ENCODE measurements at places on chromosomes 6 and 20. TPM values are rescaled to one million over a fixed set of nuclear protein-coding genes. Genes with fewer than 3 reads are reported as not detected.

Gene CD109
- polyA plus RNA-seq = 1.1 TPM

DNA sequence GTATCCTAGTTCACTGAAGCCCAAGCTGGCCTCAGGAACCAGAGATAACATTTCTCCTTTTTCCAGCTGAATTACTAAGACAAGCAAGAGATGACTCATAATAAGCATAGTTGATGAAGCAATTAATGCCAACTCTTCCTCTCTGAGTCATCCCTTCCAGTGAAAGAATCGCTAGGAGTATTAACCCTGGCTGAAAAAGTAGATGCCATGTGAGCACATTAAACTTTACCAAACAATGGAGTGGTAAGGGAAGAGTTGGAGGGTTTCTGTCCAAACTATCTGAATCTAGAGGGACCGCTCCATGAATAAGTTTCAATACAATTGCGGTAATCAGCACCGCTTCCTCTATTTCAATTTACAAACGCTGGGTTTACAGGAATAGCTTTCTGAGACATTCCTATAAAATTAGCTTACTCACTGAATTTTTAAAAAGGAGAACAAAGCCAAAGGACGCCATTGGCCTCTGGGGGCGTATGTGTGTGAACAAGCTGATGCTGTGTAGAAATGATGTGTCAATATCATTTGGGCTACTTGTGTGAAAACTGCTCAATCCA lies 48.3 kb downstream of the ATXN1 start:
- peak; percentile 21 for DNase-seq

GRCh38 chr20:63733579-63734081 lies 2.8 kb upstream of the LIME1 start:
- no peak for DNase-seq

- DNase-seq = no peak
These were observed 38.3 kb downstream of the SNX3 start for GRCh38 chr6:108222504-108222903.

Gene HEY2
- 8.5 TPM for polyA plus RNA-seq

DNA sequence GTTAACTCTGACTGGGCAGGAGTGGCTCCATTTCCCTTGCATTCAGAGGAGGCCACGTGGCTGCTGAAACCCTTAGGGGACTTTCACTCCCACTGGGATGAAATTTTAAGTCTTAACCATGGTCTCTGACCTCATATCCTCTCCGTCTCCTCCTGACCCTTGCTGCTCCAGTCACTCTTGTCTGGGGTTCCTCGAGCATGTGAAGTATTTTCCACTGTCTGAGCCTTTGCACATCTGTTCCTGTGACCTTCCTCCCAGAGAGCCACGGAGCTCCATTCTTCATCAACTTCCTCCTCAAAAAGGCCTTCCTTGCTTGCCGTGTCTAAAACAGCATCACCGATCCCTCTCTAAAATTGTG lies 153.0 kb upstream of the UST start:
- no peak for DNase-seq

Gene CLIC5
- polyA plus RNA-seq = 0.12 TPM

GRCh38 chr6:18742406-18742805 lies 355.3 kb downstream of the RNF144B start:
- no peak for DNase-seq

- DNase-seq = no peak
These were observed 76.9 kb downstream of the HFE start for GRCh38 chr6:26164120-26164505.

DNA sequence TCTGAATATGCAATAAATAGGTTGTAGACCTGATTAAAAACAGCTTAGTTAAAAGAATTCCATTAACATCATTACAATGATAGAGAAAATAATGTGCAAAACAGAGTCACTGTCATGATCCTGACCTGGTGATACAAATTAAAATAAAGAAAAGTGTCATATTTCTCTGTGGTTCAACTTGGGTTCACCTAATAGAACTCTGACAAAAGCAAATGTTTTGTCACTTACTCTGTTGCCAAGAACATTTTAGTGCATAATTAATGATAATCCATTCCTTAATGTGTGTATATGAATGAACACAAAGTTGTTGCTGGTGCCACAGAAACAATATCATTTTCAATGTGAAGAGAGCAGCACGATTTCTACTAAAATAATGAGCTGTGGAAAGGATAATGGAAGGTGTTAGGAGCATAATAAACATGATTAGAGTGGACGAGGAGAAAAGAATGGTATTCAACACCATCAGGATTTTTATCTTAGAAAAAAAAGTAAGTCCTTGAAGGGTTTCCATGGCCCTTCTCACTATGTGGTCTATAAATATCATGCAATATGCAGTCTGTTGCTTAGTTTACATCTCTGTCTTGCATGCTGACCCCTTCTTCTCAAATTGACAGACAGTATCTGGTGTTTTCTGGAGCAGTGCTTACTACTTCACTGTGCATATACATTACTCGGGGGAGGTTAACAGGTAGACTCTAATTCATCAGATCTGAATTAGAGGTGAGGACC lies 656.6 kb upstream of the MMS22L start:
- no peak for DNase-seq

Gene ARFGEF3
- polyA plus RNA-seq = 5.8 TPM

- DNase-seq = peak; percentile 35
These were observed 49.7 kb downstream of the TOP1 start for GRCh38 chr20:41078329-41078728.

DNA sequence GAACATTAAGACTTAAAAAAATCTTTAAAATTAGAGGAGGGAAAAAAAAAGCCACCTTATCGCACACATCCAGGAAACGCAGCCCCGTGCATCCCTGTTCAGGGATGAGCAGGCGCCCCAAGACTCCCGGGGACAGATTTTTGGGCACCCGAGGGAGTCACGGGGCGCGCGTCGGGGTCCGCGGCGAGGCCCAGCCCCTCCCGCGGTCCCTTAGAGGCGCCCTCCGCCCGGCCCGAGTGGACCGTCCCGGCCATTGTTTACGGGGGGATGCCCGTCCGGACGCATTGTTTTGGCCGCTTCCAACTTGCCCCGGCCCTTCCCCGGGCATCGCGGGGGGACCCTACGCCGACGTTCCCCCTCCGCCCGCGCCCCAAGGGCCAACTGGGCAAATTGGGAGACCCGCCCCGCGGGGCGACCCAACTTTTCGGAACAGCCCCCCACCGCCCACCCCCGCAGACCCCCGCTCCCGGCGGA lies 610 bp downstream of the ZNF217 start:
- DNase-seq = no peak

- DNase-seq = no peak
These were observed 256.4 kb downstream of the TMEM242 start for GRCh38 chr6:157066781-157067491.

Gene SH3BGRL2
- 7.5 TPM for polyA plus RNA-seq

- DNase-seq = no peak
These were observed 49.4 kb downstream of the SNRNP48 start for GRCh38 chr6:7639427-7639826.

- peak; percentile 80 for DNase-seq
These were observed 2.6 kb upstream of the ZBP1 start for GRCh38 chr20:57622579-57623381.

- DNase-seq = peak; percentile 10
These were observed 91.0 kb downstream of the KCNQ5 start for GRCh38 chr6:72712910-72713309.

DNA sequence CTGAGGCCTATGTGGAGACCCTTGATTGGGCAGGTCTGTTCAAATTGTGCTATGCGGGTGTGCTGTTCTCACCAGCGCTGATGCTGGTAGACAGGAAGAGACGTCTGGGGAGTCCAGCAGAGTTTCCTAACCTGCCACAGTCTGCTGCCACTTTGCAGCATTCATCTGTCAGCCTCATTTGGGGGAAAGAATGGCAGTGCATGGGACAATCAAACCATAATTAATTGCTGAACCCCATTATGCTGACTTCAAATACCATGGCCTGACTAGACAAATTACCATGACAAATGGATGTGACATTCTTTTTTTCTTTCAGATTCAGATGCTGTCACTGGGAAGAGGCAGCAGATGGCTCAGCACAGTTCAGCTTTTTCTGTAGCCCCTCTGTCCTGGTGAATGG lies 171.4 kb upstream of the SYNDIG1 start:
- peak; percentile 31 for DNase-seq

DNA sequence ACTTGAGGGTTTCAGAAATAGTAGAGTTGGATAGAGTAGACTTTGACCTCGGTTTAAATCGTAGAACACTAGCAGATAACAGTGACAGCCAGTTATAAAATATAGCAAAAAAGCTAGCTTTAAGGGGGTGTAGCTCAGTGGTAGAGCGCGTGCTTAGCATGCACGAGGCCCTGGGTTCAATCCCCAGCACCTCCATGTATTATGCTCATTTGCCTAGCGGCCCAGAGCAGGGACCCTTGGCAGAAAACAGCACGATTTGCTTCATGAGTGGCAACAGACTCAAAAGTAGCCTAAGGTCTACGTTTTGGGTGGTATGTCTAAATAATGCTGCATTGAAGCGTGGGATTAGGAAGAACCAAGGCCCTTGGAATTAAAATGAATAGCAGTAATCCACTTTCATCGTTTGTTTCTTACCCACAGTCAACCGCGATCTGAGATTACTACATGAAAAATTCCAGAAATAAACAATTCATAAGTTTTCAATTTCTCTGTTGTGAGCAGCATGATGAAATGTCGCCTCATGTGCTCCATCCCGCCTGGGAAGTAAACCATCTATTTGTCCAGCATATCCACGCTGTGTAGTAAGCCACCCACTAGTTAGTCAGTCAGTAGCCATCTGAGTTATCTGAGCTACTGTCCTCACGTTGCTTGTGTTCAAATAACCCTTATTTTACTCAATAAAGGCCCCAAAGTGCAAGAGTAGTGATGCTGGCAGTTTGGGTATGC lies 184.9 kb downstream of the GPX5 start:
- DNase-seq = peak; percentile 80

Gene NUDT3
- polyA plus RNA-seq = 11.5 TPM

- no peak for DNase-seq
These were observed 4.1 kb downstream of the TRDN start for GRCh38 chr6:123632641-123633040.

- DNase-seq = no peak
These were observed 60.0 kb upstream of the ZNF831 start for GRCh38 chr20:59103573-59103972.

Gene MEI4
- polyA plus RNA-seq = 0.23 TPM

Gene HSPA1L
- 0.44 TPM for polyA plus RNA-seq

Gene PNLDC1
- polyA plus RNA-seq = not detected

DNA sequence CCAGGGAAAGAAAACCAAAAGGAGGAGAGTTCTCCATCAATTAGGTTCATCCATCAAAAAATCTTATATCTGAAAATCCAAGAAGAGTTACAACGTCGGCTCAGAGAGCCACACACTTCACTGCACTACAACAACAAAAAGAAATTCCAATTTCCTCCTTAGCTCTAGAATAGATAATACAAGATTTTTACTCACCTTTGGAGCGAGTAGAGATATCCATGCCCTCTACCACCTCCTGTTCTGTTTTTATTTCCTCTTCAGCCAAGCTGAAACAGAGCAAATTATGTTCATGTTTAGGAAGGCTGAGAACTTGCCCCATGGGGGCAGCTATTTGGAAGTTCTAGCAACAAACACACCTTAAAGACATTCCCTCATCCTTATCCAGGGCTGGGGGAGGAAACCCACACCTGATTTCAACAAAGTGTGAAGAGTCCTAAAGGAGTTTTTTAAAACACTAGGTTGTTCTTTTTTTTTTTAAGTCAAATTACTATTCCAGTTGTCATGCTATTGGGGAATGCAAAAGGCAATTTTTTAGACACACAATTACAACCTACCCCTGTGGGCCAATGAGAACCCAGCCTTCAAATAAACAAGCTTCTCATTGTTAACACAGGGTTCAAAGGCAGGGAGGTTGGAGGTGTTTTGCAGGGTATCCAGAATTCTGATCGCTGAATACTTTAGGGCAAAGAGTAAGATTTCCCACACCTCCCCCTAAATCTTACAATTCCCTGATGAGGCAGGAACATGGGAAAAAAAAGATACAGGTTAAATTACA lies 8.7 kb downstream of the ZMYND8 start:
- no peak for DNase-seq

- DNase-seq = peak; percentile 46
These were observed 2.0 kb downstream of the HEY2 start for GRCh38 chr6:125751334-125751916.

Gene SCUBE3
- polyA plus RNA-seq = 0.39 TPM

- DNase-seq = peak; percentile 91
These were observed 7.8 kb downstream of the TDP2 start for GRCh38 chr6:24658573-24659560.

DNA sequence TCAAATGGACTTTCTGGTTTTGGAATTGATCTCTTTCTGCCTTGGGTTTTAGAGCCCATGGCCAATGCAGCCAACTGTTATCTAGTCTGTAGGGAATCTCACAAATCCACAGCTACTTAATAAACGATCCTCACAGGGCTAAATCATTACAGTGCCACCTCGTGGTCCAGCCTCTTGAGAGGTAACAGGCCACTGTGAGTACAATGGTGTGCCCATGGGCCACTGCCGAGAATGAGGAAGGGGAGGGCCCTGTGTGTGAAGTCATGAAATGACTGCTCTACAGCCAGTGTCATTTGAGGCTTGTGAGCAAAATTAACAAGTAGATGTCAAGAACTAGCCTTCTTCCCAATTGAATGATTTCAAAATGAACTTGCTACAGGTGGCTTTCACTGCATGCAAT lies 54.3 kb upstream of the GMPR start:
- DNase-seq = peak; percentile 43

Gene MYBL2
- 71.7 TPM for polyA plus RNA-seq

GRCh38 chr6:158819213-158819976 lies at the start of gene EZR:
Gene EZR, minus strand, starts transcription at chr6:158819368. Its CDS starts 1,275 bp downstream, at chr6:158818093.
- DNase-seq = peak; percentile 91

DNA sequence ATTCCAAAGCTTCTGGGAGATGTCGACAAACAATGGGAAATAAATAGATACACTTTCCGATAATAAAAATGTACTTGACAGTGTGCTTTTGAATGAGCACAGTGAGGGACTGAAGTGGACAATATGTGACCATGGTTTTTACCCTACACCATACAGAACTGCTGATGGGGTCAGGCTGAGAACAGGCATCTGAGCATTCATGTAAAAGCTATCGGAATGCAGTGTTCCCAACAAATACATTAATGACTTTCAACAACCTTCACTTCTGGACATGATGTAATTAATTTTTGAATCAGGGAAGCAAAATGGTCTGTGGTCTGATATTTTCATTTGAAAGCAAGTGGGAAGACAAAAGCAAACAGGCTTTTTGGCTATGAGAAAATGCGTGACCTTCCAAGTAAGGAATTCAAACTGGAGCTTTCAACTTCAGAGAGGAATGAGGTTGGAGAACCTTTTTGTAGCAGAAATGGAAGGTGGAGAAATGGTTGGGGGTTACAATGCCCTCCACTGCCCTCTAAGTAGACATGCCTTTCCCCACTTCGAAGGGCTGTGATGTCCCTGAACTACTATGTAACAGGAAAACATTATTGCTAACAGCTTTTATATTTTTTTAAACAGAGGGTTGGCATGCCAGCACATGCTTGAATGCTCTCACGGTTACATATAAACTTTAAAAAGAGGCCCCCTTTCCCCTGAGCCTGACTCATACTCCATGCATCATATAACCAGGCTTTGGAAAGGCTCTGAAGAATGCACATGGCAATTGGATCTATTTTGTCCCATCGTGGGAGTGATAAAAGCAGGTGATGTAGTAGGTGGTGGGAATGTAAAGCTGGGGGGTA lies 203.5 kb upstream of the CITED2 start:
- DNase-seq = no peak

Gene CST5
- polyA plus RNA-seq = not detected

GRCh38 chr6:32908897-32909296 lies 31.9 kb downstream of the HLA-DMB start:
- DNase-seq = no peak
